Sigmoid colon (tissue), 7 donors: ENCODE measurements at places on chromosomes 12 and 14. TPM values are rescaled to one million over a fixed set of nuclear protein-coding genes. Genes with fewer than 3 reads are reported as not detected.

OR4K13 gene
- polyA plus RNA-seq = not detected

C12orf50 gene
- polyA plus RNA-seq = not detected

SERPINA12 gene
- polyA plus RNA-seq = not detected

PLEKHG3 gene
- 17.4 TPM for polyA plus RNA-seq

RIPK3 gene
- 43.5 TPM for polyA plus RNA-seq

RNFT2 gene
- polyA plus RNA-seq = 1.2 TPM

UNC79 gene
- polyA plus RNA-seq = not detected

CBLN3 gene
- polyA plus RNA-seq = 3.6 TPM

FBXO33 gene
- 6.9 TPM for polyA plus RNA-seq

GNB3 gene
- polyA plus RNA-seq = 1.1 TPM

FBXW8 gene
- 2.3 TPM for polyA plus RNA-seq

PCNX1 gene
- 1.2 TPM for polyA plus RNA-seq
